ENCODE measurements at places on chromosomes 7 and 10.

DNA sequence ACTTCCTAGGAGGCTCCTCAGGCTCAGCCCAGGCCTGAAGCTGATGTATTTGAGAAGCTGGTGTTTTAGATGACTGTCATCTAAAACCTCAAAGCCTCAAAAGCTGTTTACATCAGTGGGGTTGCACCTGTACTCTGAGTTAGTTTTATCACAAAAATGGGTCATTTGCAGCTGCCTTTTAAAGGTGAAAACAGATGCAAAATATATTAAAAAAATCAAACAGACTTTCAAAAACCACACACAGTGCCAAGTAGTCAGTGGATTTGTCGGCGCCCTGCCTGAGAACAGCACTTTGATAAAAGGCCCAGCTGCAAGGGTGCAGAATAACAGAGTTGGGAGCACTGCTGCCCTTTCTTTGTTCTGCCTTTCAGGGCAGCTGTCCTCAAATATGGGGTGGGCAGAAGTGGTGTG, 103.0 kb downstream of the VOPP1 start:
- no peak overlapping the region for H3K4me3 ChIP-seq
- no peaks in the 10 kb centered on the region for H3K4me1 ChIP-seq
- no peak for DNase-seq
- H3K27ac ChIP-seq: no peak overlapping the region
- no peaks in the 10 kb centered on the region for H3K27me3 ChIP-seq
- H3K36me3 ChIP-seq: peaks cover 43% of the 10 kb centered on the region

DNA sequence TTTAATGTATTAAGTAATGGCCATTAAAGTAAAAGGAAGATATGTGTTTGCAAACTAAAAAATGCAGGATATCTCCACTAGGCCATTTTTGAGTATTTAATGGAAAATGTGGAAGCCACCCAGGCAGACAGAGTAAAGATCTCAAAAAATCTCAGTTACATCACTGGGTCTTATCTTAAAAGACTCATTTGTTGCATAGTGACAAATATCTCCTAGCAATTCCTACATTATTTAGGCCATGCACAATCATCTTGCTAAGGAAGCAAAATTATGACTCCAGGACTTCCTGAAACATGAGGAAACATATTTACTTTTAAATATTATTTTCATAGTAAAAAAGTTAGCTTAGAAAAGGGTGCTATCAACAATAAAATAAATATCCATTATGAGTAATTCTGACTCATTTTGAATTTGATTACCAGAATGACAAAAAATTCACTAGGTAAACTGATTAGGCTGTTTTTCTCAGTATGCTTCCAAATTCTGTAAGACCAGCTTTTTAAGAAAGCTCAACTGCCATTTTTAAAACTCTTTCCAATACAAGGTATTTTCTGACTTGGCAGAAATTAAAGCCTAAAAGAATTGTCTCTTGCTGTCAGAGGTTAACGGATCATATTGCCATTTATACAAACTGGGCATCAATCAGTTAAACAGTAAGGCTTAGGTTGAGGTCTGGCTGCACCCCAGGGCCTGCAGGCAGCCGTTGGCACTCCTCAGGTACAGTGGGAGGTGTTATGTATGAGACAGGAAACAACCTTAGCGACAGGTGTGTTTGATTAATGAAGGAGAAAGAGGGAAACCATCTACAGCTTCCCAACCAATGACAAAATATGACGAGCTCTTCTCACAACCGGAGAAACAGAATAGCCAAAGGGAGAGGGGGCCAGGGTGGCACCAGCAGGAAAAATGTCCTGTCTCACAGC, 31.8 kb downstream of the PCLO start:
- H3K36me3 ChIP-seq: no peaks in the 10 kb centered on the region
- DNase-seq: no peak
- H3K27ac ChIP-seq: no peak overlapping the region
- H3K4me1 ChIP-seq: no peaks in the 10 kb centered on the region

GRCh38 chr7:134920026-134920753, 66.1 kb upstream of the AGBL3 start:
- H3K27me3 ChIP-seq: no peaks in the 10 kb centered on the region
- peaks cover 12% of the 10 kb centered on the region for H3K36me3 ChIP-seq
- no peak for DNase-seq

GRCh38 chr10:83871187-83872081, 267.9 kb upstream of the GHITM start:
- H3K4me3 ChIP-seq: no peak overlapping the region
- no peaks in the 10 kb centered on the region for H3K4me1 ChIP-seq
- H3K27ac ChIP-seq: no peak overlapping the region
- peak; percentile 51 for DNase-seq
- no peaks in the 10 kb centered on the region for H3K27me3 ChIP-seq

GRCh38 chr10:49083261-49083660, 32.1 kb downstream of the VSTM4 start:
- peak; percentile 83 for DNase-seq
- peaks cover 41% of the 10 kb centered on the region for H3K4me1 ChIP-seq
- no peaks in the 10 kb centered on the region for H3K27me3 ChIP-seq
- H3K27ac ChIP-seq: peak overlapping the region; percentile 70
- no peaks in the 10 kb centered on the region for H3K36me3 ChIP-seq

- DNase-seq: no peak
- no peaks in the 10 kb centered on the region for H3K36me3 ChIP-seq
- H3K27me3 ChIP-seq: no peaks in the 10 kb centered on the region
- no peak overlapping the region for H3K4me3 ChIP-seq
- no peak overlapping the region for H3K27ac ChIP-seq
Observed at GRCh38 chr7:138063400-138063799, 12.9 kb upstream of the AKR1D1 start.
